Central memory CD8-positive, alpha-beta T cell (primary cell): ENCODE measurements at places on chromosomes 11 and 22.

DNA sequence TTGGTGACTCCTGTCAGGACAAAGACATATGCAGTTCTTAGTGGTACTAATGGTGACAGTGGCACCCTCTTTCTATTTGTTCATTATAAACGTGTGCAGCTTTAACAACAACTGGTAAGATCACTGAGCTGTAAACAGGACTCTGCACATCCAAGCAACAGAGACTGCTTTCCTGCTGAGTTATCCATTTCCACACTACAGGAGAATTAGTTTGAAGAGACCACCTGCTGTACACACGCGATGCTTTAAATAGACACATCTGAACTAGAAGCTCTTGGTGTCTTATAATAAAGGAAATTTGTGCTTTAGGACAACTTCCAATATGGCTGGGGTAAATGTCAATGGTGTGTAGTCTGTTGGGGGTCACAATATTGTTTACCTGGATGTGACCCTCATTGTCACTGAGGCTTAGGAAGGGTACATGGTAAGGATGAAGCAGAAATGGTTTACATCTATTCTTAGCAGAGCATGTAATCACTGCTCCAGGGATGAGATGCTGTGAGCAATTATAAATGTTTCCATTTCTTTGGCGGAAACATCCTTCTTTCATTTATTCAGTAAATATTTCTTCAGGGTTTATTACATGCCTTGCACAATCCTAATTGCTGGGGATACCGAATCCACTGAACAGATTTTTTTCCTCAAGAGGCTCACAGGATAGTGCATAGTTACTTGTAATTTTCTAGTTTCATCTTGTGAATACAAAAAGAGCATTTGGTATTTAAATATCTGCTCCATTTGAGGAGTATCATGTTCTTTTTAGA, 354.0 kb upstream of the CCDC90B start:
- no peak overlapping the region for H3K4me3 ChIP-seq
- H3K4me1 ChIP-seq, result no peaks in the 10 kb centered on the region
- H3K36me3 ChIP-seq, result no peaks in the 10 kb centered on the region
- DNase-seq, result no peak
- no peak overlapping the region for H3K27ac ChIP-seq

DNA sequence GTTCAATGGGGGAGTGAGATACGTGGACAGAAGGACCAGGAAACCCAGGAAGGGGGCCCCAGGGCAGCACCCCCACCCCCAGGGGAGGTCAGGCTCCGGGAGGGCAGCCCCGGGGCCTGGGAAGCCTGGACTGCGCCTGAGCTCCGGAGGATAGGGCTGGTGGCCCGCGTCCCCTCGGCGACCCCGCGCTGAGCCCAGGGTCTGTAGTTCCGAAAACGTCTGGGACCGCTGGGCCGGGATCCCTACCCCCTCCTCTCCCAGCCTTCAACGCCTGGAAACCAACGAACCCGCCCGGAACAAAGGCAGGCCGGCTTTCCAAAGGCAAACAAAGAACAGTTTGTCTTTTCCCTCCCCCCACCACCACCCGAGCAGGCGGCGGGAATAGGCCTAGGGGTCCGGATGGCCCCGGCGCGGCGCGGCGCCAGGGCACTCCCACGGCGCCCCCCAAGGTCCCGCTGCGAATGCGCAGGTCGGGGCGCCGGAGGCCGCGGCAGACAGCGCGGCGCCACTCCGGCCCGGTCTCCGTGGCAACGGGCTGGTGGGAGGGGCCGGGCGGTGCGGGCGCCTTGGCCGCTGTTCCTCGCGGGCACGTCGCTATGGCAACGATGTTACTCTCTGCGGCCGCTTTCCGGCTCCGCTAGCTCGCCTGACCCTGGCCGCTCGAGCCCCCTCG, 58.5 kb downstream of the IGLL1 start:
- H3K36me3 ChIP-seq, result peaks cover 7% of the 10 kb centered on the region
- peaks cover 30% of the 10 kb centered on the region for H3K27me3 ChIP-seq
- no peak overlapping the region for H3K27ac ChIP-seq
- H3K4me3 ChIP-seq, result peak overlapping the region; percentile 65
- no peaks in the 10 kb centered on the region for H3K4me1 ChIP-seq

- no peak for DNase-seq
- no peak overlapping the region for H3K4me3 ChIP-seq
- H3K36me3 ChIP-seq, result peaks cover 44% of the 10 kb centered on the region
- H3K4me1 ChIP-seq, result no peaks in the 10 kb centered on the region
- H3K27ac ChIP-seq, result no peak overlapping the region
- no peaks in the 10 kb centered on the region for H3K27me3 ChIP-seq
These were observed 17.4 kb downstream of the HPS4 start for GRCh38 chr22:26466196-26466595.

DNA sequence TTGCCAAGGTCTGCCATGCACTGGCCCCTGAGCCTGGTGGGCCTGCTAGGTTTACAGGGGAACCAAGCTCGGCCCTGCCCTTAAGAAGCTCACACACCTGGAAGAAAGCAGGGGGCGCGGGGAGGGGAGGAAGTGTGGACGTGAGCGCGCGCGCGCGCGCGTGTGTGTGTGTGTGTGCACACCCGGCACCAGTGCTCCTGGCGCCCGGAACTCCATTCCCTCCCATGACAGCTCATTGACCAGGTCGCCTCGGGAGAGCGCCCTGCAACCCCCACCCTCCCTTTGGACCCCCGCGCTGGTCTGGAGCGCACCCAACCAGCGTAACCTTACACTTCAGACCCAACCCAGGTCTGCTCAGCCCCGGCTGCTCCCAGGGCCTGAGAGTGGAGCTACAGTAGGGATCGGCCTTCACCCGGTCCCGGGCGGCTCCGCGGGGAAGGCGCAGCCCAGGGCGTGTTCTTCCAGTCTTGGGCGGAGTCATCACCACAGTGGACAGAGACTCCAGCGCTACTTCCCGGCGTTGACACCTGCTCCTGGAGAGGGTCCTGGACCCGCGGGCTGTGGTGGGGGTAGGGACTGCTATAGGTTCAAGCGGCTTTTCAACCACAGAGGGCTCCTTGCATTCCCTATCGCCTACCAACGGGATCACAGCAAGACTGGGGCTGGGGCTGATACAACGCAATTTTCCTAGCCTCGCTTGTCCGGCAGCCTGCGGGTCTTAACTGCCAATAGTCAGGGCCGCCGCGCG, 1.5 kb downstream of the GALNT18 start:
- no peak for DNase-seq
- H3K36me3 ChIP-seq, result peaks cover 1% of the 10 kb centered on the region
- no peaks in the 10 kb centered on the region for H3K4me1 ChIP-seq

DNA sequence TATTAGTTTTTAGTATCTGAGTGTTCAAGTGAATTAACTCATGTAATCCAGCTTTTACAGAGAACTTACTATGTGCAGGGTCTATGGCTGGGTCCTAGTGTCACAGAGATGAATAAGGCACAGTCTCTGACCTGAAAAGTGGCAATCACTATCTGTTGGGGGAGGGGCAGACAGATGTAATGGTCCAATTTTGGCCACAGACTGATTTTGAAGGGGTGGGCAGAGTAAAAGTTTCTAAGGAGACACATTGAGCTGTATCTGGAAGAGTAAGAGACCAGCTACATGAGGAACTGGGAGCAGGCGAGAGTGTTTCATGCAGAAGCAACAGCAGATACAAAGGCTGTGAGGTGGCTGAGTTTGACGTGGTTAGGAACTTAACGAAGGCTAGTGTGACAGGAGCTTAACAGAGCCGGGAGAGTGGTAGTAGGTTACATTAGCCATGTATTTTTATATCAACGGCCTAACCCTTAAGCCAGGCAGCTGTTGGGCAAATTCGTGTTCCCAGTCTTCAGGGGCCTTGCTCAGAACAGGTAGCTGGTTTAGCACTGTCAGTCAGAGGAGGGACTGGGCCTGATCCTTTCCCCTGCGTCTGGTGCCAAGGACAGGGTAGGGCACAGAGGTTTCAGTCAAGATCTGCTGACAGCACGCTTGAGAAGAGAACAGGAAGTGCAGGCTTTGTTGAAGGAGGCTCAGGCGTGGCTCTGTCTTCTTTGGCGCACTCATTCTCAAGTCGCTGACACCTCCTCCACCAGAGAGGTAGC, 1.4 kb upstream of the STIM1 start:
- peak overlapping the region; percentile 86 for H3K27ac ChIP-seq
- peak; percentile 68 for DNase-seq
- H3K27me3 ChIP-seq, result no peaks in the 10 kb centered on the region
- H3K4me3 ChIP-seq, result peak overlapping the region; percentile 98

GRCh38 chr11:44939673-44940395, 10.8 kb downstream of the TP53I11 start:
- H3K27me3 ChIP-seq, result no peaks in the 10 kb centered on the region
- no peak for DNase-seq
- peak overlapping the region; percentile 20 for H3K27ac ChIP-seq
- no peak overlapping the region for H3K4me3 ChIP-seq
- peaks cover 14% of the 10 kb centered on the region for H3K36me3 ChIP-seq

- no peaks in the 10 kb centered on the region for H3K4me1 ChIP-seq
- H3K27ac ChIP-seq, result no peak overlapping the region
These were observed 429.0 kb downstream of the MIAT start for GRCh38 chr22:27086080-27087044.

GRCh38 chr11:96341211-96342013, 1.6 kb downstream of the MAML2 start:
- H3K4me3 ChIP-seq, result peak overlapping the region; percentile 91
- H3K27ac ChIP-seq, result peak overlapping the region; percentile 85
- H3K27me3 ChIP-seq, result no peaks in the 10 kb centered on the region
- peaks cover 69% of the 10 kb centered on the region for H3K4me1 ChIP-seq
- peaks cover 24% of the 10 kb centered on the region for H3K36me3 ChIP-seq

DNA sequence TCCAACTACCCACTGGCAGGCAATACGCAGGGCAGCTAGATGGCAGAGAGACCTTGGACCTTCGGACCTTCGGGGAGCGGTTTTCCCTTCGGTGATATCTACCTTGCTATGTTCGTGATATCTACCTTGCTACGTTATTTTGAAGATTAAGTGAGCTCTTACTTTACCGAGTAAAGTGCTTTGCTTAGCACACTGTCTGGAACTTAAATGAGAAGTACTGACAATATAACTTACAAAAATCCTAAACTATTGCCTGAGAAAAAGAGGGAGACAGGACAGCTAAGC, 1.0 kb upstream of the PRDM10 start:
- peaks cover 14% of the 10 kb centered on the region for H3K36me3 ChIP-seq
- peak overlapping the region; percentile 96 for H3K4me3 ChIP-seq
- no peak for DNase-seq
- H3K27me3 ChIP-seq, result peaks cover 9% of the 10 kb centered on the region

DNA sequence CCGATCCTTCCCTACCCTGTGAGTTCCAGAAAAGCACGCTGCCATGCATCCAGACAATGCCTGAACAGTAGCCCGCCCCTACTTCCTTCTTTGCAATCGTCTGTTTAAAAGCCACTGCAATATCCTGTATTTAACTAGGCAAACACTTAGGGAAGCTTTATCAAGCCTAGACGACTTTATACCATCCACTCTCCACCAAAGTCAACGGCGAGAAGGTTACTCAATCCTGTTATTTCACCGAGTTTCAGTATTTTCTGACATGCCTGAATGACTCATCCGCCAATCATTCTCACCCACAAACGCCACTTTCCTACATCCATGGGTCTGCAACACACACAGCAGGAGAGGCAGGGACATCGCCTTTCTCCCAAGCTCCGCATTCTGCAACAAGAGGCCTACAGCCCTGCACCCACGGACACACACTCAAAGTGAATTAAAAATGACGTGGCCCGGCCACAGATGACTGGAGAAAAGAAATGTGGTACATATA, 9.3 kb downstream of the CELSR1 start:
- peaks cover 55% of the 10 kb centered on the region for H3K27me3 ChIP-seq
- no peak for DNase-seq
- no peak overlapping the region for H3K4me3 ChIP-seq
- H3K4me1 ChIP-seq, result no peaks in the 10 kb centered on the region
- no peaks in the 10 kb centered on the region for H3K36me3 ChIP-seq

GRCh38 chr11:75782540-75783263, 14.1 kb downstream of the DGAT2 start:
- no peaks in the 10 kb centered on the region for H3K36me3 ChIP-seq
- no peak overlapping the region for H3K27ac ChIP-seq
- H3K4me1 ChIP-seq, result peaks cover 6% of the 10 kb centered on the region
- H3K4me3 ChIP-seq, result no peak overlapping the region

GRCh38 chr22:39241794-39242594, 2.8 kb downstream of the PDGFB start:
- H3K27ac ChIP-seq, result peak overlapping the region; percentile 97
- peaks cover 58% of the 10 kb centered on the region for H3K4me1 ChIP-seq
- peak; percentile 73 for DNase-seq

DNA sequence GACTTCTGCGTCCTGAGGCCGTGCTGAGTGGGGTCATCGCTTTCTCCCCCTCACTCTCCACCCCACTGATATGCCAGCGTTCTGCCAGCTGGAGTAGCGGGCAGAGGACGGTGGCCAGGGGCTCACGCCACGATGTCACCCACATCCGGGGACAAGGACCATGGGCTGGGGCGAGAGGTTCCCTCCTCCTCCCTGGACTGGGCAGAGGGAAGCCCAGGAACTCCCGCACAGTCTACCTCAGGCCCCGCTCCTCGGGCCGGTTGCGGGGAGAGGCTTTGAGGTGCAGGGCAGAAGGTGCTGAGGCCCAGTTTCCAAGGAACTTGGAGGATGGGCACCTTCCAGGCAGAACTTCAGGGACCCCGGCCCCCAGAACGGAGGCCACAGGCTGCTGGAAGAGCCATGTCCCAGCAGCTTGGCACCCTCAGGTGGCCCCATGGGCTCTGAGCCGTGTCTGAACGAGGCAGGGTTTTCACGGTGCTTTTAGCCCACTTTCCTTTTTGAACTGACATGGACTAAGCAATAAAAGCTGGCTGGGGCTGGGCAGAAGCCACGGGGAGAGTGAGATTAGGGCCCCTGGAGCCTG, 25.4 kb downstream of the ADAMTS15 start:
- peaks cover 16% of the 10 kb centered on the region for H3K27me3 ChIP-seq
- DNase-seq, result no peak

DNA sequence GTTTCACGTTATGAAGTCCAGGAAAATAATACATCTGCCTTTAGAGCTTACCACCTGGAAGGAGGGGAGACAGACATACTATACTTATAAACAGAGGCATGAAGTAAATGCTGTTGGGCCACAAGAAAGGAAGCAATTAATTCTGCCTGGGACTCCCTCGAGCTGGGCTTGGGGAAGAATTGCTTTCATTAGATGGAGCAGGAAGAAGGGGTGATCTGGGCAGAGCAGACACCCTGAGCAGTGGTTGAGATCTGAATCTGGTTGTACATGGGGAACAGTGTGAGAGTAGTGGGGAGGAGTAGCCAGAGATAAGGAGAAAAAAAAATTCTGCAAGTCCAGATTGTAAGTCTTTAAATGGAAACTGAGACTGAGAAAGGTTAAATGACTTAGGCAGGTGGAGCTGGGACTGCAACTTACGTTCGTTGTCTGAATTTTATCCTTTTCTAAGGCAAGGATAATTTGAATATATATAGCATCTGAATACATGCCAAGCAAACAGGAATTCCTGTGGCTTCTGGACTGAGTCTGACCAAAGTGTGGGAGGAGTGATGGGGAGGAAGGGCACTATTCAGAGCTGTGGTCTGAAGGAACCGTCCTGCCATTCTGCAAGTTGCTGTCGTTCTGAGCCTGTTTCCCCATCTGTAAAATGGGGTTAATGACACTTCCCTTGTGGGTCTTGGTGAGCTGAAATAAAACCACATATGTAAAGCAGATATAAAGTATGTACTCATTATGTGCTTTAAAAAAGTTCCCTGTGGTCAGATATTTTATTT, 7.9 kb downstream of the NCAM1 start:
- no peak for DNase-seq
- no peak overlapping the region for H3K4me3 ChIP-seq
- peaks cover 29% of the 10 kb centered on the region for H3K27me3 ChIP-seq
- H3K36me3 ChIP-seq, result no peaks in the 10 kb centered on the region
- no peak overlapping the region for H3K27ac ChIP-seq
- H3K4me1 ChIP-seq, result no peaks in the 10 kb centered on the region

GRCh38 chr11:65125197-65126056, 3.3 kb downstream of the MRPL49 start:
- H3K36me3 ChIP-seq, result peaks cover 40% of the 10 kb centered on the region
- DNase-seq, result no peak
- peaks cover 16% of the 10 kb centered on the region for H3K4me1 ChIP-seq
